ENCODE measurements at places on chromosomes 1 and 21.
A peak's percentile ranks its signal among the peaks of the same experiment; 100 is the strongest.

- DNase-seq, result no peak
Observed at GRCh38 chr1:3170561-3171453, 101.8 kb downstream of the PRDM16 start.

- DNase-seq, result no peak
Observed at GRCh38 chr1:78224861-78225552, 179.2 kb downstream of the GIPC2 start.

DNA sequence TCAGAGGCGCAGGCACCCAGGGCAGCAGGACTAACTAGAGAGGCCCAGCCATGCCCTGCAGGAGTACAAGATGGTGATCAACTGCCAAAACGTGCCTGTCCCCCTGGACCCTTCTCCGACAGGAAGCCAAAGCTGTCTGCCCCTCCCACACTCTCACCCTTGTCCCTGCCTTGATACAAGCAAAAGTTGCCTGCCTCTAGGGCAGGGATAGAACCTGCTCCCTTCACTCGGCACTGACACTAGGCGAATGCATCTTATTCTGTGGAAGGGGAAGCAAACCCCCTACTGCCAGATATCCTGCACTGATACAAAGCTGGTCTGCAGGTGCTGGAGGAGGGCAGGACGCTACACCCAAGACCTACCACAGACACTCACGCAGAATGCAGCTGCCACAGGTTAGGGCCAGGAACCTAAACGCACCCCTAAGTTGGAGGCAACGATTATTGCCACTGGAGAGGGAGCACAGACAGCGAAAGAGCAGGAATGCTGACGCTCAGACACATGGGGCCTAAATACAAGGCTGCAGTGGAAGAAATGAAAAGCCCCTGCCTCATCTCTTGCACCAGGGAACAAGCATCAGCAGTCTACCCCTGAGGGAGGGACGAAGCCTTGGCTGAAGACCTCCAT is 3.7 kb downstream of the TARBP1 start:
- no peak for DNase-seq

- no peak for DNase-seq
Observed at GRCh38 chr1:44254392-44254910, 41.2 kb downstream of the DMAP1 start.

- DNase-seq, result no peak
Observed at GRCh38 chr1:223227486-223228196, 84.6 kb upstream of the TLR5 start.

DNA sequence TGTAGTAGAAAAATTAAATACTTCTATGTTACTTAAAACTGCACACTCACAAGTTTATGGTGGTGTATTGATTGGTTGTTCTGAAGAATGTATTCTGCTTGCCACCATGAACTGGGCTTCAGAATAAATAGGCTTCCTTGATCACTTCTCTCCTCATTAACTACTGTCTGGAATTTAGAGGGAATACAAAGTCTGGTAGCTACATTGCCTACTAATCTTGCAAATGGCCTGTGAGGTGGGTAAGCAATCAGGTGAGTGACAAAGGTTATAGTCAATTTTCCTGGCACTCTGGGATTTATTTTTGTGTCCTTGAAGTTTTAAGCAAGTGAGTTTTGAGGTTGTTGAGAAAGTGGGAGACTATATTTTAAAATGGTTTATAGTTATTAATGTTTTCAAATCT is 101.8 kb downstream of the ROR1 start:
- DNase-seq, result no peak

GRCh38 chr1:3909615-3910014 is 9.5 kb upstream of the C1orf174 start:
- peak; percentile 79 for DNase-seq

DNA sequence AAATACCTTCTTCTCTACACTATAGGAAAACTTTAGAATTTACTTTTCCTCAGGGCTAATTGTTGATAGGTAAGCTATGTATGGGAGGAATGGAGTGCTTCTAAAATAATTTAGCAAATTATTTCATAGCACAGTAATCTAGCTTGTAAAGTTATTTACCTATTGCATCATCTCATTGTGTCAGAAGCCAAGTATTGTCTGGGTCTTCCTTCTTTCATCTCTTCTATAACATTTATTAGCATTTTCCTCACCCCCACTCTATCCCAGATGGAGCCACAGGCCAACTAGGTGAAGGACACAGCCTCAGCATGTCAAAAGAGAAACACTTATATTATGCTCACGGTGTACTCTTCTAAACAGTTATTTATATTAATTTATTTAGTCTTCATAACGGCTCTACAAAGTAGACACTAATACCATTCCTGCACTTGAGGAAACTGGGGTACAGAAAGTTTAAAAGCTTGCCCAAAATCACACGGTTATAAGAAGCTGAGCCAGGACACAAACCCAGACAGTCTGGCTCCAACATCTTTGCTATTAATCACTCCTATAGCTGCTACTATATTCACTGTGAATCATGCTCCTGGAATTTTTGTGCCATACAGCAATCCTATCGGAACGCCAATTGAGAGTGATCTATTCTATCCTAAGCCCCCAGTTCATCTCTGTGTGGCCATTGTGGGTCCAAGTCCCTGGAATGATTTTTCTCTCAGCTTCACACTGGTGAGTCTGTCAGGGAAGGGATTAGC is 43.1 kb downstream of the OR10J5 start:
- no peak for DNase-seq

- no peak for DNase-seq
Observed at GRCh38 chr1:111275079-111275478, 15.6 kb upstream of the CHIA start.

DNA sequence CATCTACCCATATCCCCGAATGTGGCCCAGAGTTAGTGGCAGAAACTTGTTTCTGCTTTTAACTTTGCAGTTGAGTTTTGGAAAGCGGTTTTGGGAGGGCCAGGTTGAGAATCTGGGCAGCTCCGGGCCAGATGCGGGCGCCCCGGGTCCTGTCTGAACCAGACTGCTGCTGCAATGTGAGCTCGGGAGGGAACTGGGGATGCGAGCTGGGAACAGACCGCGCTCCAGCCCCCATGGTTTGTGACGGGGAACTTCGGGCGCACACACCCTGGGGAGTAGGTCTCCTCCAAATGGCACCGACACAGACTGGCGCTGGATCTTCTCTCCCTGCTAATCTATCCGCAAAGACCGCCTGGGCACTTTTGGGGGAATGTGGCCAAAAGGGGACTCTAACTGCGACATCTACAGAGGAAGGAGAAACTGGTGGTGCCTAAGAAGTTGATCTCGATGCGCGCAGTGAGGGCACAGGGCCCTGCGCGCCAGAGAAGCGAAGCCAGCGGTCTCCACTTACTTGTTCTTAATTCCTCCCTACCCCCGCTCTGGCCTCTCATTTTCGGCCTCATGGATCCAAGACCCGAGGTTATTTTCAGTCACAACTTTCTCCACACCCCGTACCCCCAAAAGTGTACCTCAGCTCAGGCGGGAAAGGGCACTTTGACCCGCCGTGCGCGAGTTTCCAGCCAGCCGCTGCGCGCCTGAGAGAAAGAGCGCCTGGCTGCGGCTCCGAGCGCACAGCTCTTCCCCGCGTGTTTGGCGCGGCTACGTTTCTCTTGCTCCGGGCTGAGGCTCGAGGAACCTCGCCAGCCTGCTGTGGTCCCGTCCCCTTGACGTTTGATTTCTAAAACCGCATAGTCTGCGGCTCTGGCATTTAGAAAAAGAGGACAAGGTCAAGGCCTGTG is 411.0 kb upstream of the ESRRG start:
- DNase-seq, result no peak
